ENCODE measurements at places on chromosomes 4 and X. TPM values are rescaled to one million over a fixed set of nuclear protein-coding genes. Genes with fewer than 3 reads are reported as not detected.

The TMEM156 gene
- 2.3 TPM for polyA plus RNA-seq

The SMARCAD1 gene
- 39.6 TPM for polyA plus RNA-seq

- DNase-seq = no peak
Observed at GRCh38 chrX:16946971-16947562, 609 bp downstream of the REPS2 start.

DNA sequence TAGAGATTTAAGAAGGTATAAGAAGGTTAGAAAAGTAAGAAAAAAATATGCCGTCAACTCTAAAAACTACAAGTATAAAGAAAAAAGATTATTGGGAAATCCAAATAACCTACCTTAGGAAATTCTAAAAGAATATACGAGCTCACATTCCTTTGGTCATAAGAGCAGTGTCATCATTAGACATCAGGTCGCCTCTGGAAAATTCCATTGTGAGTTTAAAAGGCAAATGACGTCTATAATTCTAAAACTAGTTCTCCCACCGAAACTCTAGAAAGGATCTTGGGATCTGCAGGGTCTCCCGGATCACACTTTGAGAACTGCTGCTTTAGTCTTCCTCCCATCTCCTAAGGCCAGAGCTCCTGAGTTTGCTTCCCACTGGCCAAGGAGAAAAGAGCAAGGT, 518 bp upstream of the SAT1 start:
- DNase-seq = no peak

DNA sequence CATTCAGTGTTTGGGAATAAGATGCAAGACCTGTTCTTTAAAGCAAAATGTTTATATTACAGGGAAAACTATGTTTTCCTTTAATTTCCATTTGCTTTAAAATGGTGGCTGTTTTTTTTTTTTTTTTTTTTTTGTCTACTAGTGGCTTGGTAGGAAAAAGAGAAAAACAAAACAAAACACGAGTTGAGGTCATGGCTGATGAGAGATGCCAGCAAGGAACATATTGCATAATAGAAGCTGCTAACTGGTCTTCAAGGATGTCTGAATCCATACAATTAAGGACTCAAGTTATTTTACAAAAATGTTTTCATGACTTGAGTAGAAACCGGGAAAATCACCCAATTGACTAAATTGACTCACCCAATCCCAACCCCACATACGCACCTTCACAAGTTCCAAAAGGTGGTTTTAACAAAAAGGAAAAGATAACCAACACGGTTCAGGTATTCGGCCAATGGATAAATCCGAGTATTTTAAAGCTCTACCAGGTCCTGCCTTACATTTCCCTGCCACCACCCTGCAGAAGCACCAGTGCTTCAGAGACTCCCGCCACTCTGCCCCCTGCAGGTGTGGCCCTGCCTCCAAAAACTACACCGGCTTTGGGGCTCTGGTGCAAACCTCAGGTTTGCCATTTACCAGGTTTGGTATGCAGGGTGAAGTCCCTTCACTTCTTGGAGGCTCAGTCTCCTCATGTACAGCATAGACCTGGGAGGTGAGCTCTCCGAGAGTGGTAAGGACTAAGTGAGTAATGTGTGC, 27.1 kb downstream of the PIR start:
- no peak for DNase-seq

DNA sequence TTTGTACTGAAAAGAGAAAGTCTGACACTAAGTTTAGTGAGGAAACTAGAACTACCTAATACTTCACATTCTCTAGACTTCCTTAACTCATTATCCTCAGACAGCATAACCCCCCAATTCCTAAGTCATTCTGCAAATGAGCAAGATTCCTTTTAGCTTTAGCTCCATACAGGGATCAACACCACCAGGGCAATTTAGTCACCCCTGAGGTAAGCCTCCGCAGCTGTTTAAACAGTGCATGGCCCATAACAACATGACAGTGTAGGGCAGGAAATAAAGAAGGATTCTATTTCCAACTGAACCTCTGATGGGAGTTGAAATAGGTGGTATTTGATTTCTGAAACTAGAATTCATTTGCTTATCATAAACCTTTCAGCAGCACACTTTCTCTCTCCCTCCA, 112.8 kb upstream of the DKK2 start:
- DNase-seq = no peak

DNA sequence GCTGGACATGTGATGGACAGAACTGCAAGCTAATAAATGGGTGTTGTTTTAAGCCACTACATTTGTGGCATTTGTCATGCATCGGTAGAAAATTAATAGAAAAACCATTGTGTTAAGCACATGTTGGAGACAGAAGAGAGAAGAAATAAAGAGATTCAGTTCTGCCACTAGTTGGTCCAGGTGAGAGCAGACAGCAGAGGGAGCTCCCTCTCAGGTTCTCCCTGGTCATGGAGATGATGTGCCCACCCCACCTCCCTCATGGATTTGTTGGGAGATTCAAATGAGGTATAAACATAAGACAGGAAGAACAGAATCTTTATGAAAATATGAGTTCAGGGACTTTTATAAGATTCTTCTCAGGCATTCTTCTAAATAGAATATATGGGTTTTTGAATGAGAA, 36.8 kb upstream of the OCIAD2 start:
- no peak for DNase-seq

Data from AG04450 (cell line).